Stimulated activated CD4-positive, alpha-beta T cell treated with anti-CD3 and anti-CD28 coated beads, TNF-alpha, amount 100 ng/mL, for 4 hours (primary cell): ENCODE measurements at places on chromosomes 4 and X.

- no peak for DNase-seq
Observed at GRCh38 chr4:44652002-44652401, 577 bp upstream of the YIPF7 start.

- no peak for DNase-seq
Observed at GRCh38 chr4:10810411-10810810, 125.8 kb upstream of the CLNK start.

- no peak for DNase-seq
Observed at GRCh38 chr4:85955620-85956292, 404.1 kb downstream of the MAPK10 start.

- no peak for DNase-seq
Observed at GRCh38 chr4:13527192-13527980, 16.9 kb downstream of the NKX3-2 start.

- no peak for DNase-seq
Observed at GRCh38 chr4:120753854-120754253, 168.7 kb downstream of the PRDM5 start.

GRCh38 chr4:29718136-29718535 is 1002.0 kb upstream of the PCDH7 start:
- DNase-seq, result no peak

DNA sequence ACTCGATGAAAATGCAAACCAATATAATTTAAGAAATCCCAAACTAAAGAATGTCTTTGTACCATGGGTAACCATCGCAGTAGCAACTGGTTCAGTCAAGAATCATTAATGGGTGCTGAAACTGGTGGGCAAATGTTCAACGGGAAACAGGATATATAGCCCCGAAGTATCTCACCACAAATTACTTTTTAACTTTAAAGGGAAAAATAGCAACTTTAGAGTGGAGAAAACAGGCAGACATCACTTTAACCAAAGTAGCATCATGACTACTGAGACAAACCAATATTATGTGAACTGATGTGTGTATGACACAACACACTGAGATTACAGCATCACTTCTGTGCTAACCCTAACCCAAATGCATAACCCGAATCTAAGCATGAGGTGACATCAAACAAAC is 33.8 kb upstream of the SLAIN2 start:
- no peak for DNase-seq

DNA sequence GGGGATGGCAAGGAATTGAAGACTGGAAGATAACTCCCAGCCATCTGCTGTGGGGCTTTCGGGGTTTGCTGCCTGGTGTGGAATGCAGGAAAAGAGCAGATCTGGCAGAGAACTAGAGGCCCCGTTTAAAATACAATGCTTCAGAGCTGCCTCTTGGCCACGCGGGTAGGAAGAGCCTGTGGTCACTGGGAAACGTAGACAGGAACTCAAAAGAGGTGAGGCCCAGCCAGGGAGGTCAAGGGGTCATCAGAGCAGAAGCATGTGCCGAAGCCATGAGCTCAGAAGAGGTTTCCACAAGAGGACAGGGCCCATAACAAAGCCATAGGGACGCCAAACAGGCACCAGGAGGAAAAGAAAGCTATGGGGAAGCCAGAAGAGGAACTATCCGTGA is 14.5 kb upstream of the STS start:
- DNase-seq, result no peak

- DNase-seq, result no peak
Observed at GRCh38 chr4:25092139-25092538, 61.4 kb upstream of the LGI2 start.

GRCh38 chrX:41127477-41128192 is 42.4 kb downstream of the USP9X start:
- DNase-seq, result no peak

DNA sequence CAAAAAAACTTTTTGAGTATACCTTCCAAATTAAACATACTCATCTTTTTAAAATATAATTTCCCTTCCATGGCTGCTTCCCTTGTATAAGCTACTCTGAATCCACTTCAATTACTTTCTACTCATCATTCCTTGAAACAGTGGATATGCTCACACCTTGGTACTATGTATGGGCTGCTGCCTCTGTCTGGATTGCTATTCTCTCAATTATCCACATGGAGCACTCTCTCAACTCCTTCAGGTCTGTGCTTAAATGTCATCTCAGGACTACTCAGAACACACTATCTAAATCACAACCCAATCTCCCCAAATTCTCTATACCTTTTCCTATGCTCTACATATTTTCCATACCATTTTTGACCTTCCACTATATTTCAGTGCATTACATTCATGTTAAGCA is 898.9 kb upstream of the EPHA5 start:
- DNase-seq, result no peak

GRCh38 chrX:18422325-18422724 is 3.1 kb upstream of the CDKL5 start:
- DNase-seq, result no peak

DNA sequence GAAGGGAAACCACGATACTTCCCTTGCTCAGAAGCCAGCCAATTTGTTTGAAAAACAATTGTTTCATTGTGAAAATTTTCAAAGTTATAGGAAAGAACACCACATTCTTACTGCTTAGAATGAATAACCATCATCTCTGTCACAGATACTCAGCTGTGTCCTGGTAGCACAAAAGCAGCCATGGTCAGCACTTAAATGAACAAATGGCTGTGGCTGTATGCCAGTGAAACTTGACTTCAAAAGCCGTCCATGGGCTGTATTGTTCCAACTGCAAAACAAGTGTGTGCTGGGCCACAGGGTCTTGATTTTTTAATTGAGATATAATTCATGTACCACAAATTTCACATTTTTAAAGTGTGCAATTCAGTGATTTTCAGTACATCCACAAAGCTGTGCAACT is 19.6 kb downstream of the NSDHL start:
- DNase-seq, result no peak

DNA sequence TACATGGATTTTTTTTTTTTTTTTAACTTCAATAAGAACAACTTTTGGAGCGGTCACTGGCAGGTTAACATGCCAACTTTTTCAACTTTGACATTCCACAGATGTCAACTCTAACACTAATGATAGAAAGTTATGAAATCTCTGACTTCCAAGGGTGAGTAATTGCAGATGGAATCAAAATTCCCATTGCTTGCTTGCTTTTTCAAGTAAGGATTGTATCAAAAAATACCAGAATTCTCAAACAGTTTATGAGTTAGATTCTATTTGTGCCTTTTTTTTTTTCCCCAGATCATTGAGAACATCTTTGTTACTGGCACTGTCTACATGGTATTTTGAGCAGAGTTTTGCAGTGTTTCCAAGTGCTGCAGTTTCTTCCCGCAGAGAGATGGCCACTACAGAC is 50.3 kb upstream of the OTUD4 start:
- DNase-seq, result no peak

GRCh38 chr4:8189551-8190466 is 9.3 kb upstream of the SH3TC1 start:
- no peak for DNase-seq

GRCh38 chr4:5801696-5802095 is 90.7 kb downstream of the EVC start:
- no peak for DNase-seq

DNA sequence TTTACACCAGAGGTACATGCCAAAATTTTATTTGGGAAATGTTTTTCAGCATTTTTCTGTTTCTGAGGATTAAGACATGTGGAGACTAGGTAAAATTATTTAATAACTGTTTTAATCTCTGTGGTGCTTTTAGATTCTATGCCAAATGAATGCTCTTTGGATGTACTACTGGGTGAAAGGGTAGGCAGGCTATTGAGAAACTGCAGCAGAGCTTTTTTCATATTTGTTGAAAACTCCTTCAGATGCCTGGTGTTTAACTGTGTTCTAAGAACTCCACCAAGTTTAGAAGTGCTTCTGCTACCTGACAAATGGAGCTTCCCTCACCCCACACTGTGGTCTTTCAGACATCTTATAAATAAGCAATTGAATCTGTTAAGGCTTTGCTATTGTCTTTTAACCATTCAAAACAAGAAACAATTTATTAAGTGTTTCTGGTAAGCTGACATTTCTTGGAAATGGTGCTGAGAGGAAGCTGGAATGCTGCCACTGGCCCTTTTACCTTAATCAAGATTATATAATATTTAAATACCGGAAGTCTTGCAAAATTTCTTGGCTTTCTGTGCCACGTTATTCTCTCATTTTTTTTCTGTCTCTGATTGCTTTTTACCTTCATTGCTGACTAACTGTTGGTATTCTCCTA is 51.2 kb upstream of the CYSLTR1 start:
- no peak for DNase-seq

DNA sequence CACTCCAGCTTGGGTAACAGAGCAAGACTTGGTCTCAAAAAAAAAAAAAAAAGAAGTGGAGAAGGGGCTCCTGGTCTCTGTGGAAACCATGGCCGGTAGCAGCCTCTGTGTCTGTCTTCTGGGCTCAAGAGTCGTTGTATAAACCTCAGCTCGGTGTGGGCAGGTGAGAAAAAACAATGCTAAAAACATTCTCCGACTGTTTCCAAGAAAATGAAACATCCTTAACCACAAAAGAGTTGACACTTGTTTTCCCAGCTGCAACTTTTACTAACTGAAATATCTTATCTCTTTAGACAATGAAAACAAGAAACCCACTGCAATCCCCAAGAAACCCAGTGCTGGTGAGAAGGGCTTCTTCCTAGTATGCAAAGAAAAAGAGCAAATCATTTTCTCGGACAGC is 26.2 kb downstream of the CD99 start:
- DNase-seq, result no peak

- DNase-seq, result no peak
Observed at GRCh38 chr4:4859799-4860599, 534 bp downstream of the MSX1 start.

DNA sequence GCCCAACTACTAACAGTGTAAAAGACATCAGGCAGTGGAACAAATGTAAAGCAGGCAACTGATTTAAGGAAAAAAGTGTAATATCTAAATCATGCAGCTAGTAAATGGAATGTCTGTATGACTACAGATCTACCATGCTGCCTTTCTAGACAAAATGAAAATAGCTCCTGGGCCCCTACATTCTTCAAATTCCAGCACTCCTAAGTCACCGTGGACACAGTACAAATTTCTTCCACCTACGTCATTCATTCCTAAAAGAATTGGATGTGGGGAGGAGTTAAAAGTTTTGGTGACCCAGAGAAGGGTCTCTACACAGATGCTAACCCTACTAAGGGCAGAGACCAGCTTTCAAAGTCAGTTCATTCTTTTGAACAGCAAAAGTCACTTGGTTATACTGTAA is 137.2 kb upstream of the ARHGEF9 start:
- DNase-seq, result no peak

DNA sequence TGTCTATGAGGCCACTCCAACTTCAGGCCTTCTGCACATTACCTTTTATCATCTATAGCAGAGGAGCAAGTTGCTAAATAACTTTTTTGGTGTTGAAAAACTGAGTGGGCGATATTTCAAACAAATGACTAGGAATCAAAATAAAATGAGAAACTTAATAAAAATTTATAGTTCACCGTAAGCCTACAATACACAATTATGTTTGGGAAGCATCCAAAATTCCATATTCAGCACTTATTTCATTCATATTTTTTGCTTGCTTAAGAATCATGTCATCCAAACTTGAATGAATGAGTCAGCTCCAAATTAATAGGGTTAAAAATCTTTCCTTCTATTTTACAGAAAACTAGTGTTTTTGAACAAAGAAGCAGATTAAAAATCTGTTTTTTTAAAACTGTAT is 119.1 kb downstream of the SH3RF1 start:
- DNase-seq, result no peak

DNA sequence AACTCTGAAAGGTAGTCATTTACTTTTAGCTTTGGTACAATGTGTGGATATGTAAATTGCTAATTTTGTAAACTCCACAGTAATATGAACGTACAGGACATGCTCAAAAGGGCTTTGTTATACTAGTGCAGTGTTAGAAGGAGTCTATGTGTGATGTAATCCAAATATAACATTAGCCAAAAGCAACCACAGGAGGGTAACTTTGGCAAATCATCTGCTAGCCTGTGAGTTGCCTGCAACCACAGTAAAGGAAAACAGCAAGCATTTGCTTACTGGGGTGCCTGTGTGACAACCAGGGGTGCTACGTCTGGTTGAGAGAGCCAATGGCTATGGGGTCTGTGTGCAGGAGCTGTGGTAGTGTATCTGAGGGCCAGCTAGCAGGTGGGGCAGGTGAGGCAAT is 245.8 kb downstream of the ADAMTS3 start:
- DNase-seq, result no peak

DNA sequence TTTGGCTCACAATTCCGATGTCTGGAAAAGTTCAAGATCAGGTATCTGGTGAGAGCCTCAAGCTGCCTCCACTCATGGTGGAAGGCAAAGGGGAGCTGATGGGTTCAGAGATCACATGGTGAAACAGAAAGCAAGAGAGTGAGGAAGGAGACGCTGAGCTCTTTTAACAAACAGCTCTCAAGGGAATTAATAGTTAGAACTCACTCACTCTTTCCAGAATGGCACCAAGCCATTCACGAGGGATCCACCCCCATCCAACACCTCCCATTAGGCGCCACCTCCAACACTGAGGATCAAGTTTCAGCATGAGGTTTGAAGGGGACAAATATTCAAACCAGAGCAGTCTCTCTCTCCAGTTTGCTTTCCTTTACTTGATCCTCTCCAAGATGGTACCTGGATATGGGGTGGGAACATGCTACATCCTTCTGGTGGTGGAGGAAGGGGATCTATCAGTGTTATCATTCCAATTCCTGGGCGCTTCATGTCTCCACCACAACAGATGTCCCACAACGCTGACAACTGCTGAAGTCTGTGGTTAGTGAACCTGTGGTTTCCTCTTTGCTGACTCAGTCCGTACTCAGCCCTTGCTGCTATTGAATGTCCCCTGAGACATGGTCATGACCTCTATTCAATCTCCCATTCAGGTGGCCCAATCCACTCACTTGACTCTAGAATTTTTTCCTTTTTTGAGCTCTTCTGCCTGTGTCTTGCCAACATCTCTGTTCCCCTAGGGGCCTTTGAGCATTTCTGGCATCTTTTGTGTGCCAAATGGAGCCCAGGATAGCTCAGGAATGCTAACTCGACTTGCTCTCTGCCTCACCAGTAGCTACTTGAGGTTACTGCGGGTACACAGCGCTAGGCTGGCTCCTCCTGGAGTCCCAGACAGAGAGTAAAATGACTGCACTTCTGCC is 395.2 kb downstream of the MID1IP1 start:
- no peak for DNase-seq

DNA sequence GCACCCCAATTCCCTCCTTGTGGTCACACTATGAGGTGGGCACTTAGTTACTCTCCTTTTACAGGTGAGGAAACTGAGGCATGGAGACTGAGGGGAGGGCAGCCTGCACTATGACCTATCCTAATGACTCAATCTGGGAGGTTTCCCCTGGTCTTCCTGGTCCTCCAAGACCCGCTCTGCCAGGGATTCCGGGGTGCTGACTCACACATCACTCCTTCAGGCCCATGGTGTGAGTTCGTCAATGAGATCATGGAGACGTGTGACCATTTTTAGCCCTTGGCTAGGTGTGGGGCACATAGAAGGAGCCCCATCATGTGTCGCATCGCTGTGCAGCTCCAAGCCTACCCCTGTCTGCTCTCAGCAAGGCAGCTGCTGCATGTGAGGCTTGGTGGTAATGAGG is 32.4 kb upstream of the BCOR start:
- no peak for DNase-seq

DNA sequence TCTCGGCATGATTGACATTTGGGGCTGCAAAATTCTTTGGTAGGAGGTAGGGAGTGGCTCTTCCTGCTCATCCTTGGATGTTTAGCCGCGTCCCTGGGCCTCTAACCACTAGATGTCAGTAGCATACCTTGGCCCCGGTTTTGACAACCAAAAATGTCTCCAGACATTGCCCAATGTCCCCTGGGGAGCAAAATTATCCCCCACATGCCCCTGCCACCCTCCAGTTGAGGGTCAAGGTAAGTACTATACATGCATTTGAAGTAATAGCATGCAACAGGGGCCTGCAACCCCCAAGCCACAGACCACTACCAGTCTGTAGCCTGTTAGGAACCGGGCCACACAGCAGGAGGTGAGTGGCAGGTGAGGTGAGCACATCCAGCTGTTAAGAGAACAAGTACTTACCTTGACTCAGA is 17.6 kb upstream of the KIAA1210 start:
- no peak for DNase-seq
